ENCODE measurements at places on chromosomes 2 and 18. TPM values are rescaled to one million over a fixed set of nuclear protein-coding genes. Genes with fewer than 3 reads are reported as not detected.

The RGPD4 gene
- not detected for total RNA-seq

The EGR4 gene
- total RNA-seq: not detected

The REG1B gene
- not detected for total RNA-seq

The AKAIN1 gene
- total RNA-seq: not detected

The ASXL3 gene
- total RNA-seq: not detected

The COPS7B gene
- total RNA-seq: 19.5 TPM
